ENCODE measurements at places on chromosomes 5 and 9.
A peak's percentile ranks its signal among the peaks of the same experiment; 100 is the strongest.

- no peak for DNase-seq
Observed at GRCh38 chr5:56814361-56814962, 887 bp upstream of the MAP3K1 start.

DNA sequence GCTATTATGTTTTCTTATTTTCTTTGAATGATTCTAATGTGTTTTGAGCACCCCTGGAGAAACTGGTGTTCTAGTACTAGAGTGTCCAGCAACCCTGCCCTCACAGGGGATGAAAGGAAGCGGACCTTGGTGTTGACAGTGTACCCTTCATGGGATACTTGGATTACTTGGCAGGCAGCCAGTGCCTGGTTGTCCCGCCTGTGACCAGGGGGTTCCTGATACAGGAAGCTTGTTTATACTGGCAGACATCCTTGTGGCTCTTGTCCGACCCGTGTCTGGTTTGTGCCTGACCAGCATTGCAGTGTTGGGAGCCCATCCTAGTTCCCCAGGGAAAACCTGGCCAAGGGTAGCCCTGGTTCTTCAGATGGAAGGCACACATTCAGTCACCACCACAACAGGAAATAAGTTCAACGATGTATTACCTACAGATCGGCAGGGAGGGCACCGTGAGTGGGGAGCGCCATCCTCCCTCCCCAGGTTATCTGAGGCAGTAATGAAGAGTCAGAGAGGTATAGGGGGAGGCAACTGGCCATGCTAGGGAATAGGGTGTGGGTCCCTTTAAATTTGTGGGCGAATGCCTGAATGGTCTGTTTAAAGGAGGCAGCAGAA lies 47.3 kb downstream of the CACNA1B start:
- no peak for DNase-seq

- DNase-seq, result no peak
Observed at GRCh38 chr9:101536351-101536750, 2.7 kb downstream of the RNF20 start.

DNA sequence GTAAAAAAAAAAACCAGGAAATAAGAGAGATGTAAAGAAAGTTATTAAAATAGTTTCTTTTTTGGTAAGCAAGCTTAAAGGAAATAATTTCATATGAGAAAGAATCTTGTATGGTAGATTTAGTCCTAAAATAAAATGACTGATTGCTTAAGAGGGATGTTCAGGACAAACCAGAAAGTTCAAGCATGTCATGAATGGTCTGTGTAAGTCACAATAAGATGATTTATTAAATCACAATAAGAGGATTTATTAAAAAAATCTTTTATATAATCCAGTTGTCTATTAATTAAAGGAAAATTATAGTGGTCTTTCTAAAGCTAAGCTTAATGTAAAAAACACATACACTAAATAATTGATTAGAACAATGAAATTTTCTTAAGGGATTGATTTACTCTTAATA lies 91.8 kb upstream of the OR13F1 start:
- no peak for DNase-seq

DNA sequence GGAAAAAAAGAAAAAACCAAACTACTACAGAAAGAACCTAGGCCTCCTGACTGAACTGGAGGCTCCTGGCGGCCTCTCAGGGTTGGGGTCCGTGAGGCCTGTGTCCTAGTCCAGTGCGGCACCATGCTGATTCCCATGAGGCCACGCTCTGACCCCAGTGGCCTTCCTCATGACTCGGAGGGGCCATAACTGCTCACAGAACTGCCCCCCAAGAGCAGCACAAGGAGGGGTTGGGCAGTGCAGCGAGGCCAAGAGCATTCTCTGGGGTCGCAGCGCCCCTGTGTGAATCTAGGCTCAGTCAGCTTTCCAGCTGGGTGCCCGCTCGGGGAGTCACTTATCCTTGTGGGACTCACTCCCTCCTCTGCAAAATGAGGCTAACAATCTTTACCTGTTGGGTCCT lies 79.3 kb upstream of the FBXW11 start:
- no peak for DNase-seq

DNA sequence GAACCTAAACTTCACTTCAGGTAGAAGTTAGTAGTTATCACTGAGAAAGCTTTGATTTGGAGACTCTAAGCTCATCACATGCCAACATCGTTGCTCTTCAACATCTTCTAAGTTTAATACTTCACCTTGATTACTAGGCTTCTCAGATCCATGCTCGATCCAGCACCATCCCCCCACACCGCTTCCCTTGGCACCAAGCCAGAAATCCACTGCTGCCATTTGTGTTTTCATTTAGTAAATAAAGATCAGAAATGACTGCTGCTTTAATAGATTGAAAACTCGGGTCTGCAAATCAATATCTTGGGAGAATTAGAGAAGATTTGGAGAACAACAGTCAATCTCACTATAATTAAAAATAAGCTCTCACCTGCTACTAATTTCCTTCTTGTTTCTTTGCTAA lies 214.7 kb upstream of the NR4A3 start:
- peak; percentile 82 for DNase-seq
